ENCODE measurements at places on chromosomes 4 and X. TPM values are rescaled to one million over a fixed set of nuclear protein-coding genes. Genes with fewer than 3 reads are reported as not detected.

The P2RY4 gene
- total RNA-seq, result not detected

The TENM3 gene
- total RNA-seq, result 15.0 TPM

The HTN1 gene
- total RNA-seq, result not detected

The TMEM47 gene
- total RNA-seq, result 14.5 TPM

The CLGN gene
- total RNA-seq, result 32.4 TPM

The CCSER1 gene
- total RNA-seq, result 9.6 TPM

The KLHL15 gene
- total RNA-seq, result 10.3 TPM

The TRPC5OS gene
- total RNA-seq, result not detected

The INPP4B gene
- 35.6 TPM for total RNA-seq
